Stimulated activated CD8-positive, alpha-beta memory T cell treated with anti-CD3 and anti-CD28 coated beads, Interleukin-2, amount 100 ng/mL, for 1 hour (primary cell): ENCODE measurements at places on chromosomes 4 and X.

DNA sequence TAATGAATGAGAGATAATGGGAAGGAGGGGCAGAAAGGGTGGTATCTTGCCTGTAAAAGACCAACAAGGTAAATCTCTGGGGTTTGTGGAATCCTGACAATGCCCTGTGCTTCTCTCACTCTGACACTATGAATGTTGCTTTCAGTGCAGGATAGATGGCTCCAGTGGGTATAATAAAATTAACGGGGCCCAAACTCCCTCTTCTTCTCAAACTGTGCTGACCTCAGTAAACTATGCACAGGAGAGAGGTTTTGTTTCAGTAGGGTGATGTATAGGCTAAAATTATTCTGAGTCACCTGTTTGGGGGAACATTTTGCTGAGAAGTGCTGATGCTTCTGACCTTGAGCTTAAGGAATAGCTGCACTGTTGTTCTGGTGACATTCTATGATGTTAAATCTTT is 82.6 kb downstream of the TSPAN7 start:
- DNase-seq, result no peak

DNA sequence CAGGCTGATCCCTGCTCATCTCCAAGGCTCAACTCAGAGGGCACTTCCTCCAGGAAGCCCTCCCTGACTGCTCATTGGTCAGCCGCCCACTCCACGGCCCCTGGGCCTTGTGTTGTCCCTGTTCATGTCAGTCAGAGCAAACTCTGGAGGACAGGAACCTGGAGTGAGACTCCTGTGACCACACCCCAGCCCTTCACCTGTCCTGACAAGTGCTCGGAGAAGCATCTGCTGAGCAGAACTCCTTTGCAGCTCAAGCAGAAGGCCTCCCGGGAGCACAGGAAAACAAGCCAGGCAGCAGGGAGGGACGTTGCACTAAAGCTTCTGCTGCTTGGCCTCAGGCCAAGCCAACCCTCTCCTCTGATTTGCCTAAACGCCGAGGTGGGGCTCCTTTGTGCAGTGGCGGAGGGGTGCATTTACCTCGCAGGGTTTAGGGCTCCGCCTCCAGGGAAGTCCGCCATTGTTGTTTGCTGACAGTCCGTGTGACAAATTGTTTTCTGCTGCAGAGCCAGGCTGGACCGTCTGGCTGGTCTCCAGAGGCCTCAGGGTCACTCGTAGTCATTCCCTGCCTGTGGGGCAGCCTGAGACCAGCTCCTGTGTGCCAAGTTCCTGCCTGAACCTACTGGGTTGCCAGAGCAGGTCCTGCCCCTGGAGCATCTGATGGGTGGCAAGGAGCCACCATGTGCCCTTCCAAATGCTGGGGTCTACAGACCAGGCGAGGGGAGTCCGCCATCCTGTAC is 61.8 kb downstream of the C4orf50 start:
- no peak for DNase-seq

DNA sequence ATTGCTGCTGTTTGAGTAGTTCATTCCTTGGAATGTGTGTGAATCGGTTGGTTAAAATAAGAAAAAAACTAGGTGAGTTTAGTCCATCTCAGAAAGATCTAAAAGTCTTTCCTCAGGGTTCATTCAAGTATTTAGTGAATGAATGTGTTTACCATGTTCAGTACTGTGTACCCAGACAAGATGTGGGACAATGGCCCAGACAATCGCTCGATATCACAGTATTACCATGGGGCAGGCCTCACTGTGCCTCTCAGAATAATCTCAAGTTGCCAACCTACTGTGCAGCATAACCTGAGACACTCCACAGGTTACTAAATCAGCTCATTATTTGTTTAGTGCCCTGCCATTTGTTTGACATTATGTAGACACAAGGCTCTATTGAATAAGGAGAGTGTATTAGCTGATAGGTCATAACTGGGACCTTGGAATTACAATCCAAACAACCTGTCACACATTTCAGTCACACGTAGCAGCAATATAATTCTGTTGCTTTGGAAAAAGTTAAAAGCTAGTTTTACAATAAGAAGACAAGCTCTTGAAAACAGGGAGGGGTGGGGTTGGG is 24.9 kb upstream of the AMOT start:
- no peak for DNase-seq

DNA sequence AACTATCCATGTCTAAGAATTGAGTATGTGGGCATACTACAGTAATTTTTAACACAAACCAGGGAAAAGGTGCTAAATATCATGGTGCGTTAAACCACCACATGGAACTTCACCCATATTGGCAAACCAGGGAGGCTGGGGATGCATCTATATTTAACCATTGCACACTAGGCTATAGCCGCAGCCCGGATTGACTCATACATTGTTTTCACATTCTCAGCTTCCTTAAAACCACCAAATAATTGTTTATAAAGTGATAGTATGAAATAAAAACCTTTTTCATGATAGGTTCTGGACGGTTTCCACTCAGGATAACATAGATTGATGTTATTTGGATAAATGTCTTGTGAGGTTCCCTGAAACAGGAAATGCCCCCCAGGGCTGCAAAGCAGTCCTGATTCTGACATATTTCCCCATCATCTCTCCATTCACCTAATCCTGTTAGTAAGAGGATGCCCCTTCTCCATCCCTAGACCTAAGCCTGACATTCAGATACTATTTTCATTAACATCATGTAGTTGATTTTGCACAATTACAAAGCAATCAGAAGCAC is 7.9 kb downstream of the COL25A1 start:
- DNase-seq, result no peak

GRCh38 chrX:1205681-1206611 is 6.5 kb downstream of the CRLF2 start:
- no peak for DNase-seq

DNA sequence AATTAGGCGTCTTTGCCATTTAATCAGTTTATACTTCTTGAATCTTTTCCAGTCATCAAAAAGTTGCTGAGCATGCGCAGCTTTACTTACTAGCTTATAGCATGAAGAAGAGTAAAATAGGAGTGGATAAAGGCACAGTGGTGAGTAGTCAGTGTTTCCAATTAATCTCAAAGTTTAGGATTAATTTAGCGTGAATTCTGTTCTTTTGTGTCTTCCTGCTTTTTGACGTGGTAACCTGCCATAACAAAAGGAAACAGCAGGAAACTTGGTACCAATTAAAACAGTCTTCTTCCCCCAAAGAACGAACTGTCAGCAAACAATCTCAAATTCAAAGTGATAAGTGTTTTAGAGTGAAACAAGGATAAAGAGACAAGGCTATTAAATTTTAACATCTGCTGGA is 61.9 kb downstream of the TET2 start:
- DNase-seq, result no peak

DNA sequence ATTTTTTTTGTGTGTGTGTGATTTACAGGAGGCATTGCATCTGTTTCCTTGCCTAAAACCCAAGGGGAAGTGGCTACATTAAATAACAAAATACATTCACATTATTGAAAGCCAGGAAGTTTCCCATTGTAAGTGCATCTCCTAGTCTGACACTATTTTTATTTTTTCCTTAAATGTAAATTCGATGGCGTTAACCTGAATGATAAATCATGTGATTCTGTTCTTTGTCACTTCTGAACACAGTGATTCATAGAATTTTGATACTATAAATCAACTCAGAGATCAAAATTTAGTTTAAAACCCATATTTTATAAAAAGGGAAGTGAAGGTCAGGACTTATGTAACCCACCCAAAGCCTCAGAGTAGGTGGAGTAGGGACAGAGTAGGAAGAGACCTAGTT is 258.1 kb downstream of the GABRG1 start:
- DNase-seq, result no peak

- DNase-seq, result no peak
Measured at GRCh38 chr4:59223292-59223941, 1976.7 kb upstream of the ADGRL3 start.

DNA sequence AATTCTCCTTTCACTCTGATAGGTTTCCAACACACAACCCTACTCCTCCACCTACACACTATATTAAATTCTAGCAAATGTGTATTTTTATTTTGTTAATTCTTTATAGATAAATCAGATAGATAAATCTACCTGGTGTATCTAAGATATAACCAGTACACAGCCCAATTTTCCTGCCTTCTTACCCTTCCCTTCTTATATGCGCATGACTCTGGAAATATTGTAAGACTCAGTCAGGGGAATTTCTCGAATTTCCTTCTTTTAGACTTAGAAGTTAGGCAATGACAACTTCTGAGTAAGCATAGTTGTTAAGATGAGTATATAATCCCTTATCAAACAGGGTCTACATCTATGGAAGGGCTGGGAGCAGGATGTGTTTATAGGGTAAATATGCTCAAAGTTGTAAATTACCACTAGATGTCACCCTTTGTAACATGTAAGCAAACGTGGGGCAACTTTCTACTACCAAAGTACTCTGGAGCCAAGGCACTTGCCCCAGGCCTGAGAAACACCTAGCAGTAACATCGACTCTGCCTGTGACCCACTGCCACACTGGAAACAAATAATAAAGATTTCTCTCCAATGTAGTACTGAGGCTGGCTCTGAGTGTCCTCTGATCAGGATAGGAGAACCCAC is 444.7 kb downstream of the IQCM start:
- no peak for DNase-seq

DNA sequence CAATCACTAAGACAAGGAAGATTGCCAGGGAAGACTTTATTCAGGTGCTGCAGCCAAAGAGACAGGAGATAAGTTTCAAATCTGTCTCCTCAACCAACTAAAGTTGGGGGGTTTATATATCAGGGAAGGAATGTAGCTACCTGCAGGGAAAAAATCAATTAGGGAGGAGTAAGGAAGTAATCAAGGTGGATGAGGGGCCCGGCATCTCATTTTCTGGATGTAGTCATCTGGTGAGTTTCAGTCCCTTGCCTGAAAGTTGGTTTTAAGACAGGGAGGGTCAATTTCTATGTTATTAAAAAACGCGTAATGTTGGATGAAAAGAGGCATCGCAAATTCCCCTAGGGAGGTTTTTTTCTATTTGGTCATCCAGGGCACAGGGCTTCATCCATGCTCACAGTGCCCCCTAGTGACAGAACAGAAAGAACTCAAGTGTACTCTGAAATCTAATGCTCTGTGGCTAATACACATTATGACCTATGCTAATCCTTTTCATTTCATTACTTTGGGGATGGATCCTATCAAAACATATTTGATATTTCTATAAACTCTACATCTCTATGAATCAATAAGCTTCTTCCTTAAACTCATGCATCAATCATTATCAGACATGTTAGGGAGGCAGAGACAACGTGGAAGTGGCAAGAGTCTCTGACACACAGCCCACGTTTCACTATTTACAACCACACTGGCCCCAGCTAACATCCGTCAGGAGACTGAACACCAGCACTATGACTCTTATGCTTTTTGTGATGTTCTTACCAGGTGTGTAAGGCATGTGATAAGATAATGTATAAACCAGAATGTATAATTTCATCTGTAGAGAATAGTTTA is 1577.0 kb upstream of the TENM3 start:
- no peak for DNase-seq

- DNase-seq, result no peak
Measured at GRCh38 chr4:141885112-141885511, 248.7 kb downstream of the IL15 start.

DNA sequence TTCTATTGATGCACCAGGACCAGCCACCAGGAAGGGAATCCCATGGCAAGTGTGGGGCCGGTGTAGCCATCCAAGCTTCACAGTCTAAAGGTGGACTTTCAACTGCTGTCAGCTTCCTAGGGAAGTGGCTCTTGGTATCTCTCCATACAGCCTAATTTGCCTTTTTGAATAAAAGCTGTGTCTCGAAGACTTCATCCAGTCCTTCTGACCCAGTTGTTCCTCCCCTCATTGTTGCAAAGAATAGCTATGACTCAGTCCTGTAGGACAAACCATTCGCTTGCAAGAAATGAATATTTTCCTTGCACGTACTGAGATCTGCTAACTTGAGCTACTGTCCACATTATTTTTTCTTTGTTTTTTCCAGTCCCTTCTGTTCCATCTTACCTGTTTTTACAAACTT is 145.1 kb upstream of the CTSO start:
- DNase-seq, result no peak

- DNase-seq, result no peak
Measured at GRCh38 chr4:137608085-137608484, 75.8 kb upstream of the PCDH18 start.

- DNase-seq, result no peak
Measured at GRCh38 chrX:123873956-123874355, 14.1 kb downstream of the XIAP start.

GRCh38 chr4:126647756-126648397 is 984.9 kb upstream of the INTU start:
- no peak for DNase-seq

DNA sequence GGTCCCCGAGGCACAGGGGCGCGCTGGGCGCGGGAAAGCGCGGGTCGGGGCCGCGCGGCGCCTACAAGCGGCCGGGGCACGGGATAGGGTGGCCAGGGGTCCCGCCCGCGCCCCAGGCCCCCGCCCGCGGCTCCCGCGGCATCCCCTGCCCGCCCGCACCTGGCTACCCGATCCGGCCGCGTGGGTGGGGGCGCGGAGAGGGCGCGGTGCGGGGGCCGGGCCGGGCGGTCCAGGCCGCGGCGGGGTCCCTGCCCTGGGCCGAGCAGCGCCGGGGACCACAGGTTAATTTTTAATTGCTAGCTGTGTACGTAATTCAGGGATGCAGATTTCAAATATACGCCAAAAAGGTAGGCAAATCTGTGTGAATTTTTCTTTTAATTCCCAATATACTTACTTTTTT is 44.3 kb upstream of the FAM47C start:
- no peak for DNase-seq

DNA sequence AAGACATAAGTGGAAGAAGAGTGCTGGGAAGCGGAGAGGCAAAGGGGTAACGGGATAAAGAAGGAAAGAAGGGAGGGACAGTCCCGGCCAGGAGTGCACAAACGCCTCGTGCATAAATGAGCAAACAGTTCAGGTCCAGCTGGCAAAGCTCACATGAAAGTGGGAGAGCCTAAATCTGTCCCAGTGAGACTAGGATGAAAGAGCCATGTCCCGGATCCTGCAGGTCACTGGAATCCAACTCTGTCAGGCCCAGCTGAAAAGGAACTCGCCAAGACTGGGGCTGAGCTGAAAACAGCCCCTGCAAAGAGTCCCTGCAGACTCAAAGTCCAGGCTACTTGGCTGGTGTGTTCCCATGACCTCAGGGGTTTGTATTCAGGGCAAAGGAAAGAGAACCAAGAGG is 38.0 kb upstream of the CRMP1 start:
- DNase-seq, result no peak

GRCh38 chrX:114097427-114097826 is 486.5 kb upstream of the HTR2C start:
- no peak for DNase-seq

GRCh38 chr4:56803471-56803870 is 18.0 kb downstream of the SPINK2 start:
- no peak for DNase-seq

DNA sequence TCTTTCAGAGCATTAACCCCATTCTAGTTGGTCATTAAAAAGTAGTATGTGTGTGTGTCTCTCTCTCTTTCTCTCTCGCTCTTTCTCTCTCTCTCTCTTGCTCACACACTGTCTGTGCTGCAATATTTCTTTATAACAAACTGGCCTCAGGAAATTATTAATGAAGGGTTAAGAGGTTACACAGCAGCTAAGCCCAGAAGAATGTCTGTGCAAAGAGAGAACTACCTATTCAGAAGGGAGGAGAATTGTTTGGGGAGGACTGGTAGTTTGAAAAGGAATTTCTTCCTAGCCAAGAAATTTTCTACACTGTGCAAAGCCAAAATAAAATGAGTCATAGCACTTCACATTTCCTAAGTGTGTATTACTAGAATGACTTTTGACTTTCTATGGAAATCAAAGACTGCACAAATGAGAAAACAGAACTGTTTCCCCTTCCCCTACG is 22.2 kb downstream of the PDGFC start:
- DNase-seq, result no peak
